ENCODE measurements at places on chromosomes 5 and 9.

DNA sequence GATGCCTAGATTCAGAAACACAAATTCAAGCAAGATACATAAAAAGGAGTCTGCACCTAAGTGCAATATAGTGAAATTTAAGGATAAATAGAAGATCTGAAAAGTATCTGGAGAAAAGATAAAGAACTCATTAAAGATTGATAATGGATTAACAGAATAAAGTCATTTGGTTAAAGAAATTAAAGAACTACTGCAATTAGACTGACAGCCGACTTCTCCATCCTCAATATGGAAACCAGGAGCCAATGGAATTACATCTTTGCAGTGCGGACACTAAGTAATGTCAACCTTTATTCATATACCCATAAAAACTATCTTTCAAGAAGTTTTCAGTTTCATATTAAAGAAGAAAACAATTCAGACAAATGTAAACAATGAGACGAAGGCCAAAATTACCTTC lies 81.0 kb downstream of the MRPL36 start:
- DNase-seq, result no peak

- no peak for DNase-seq
Measured at GRCh38 chr5:135557076-135557838, 21.5 kb upstream of the NEUROG1 start.

- DNase-seq, result no peak
Measured at GRCh38 chr9:90300611-90301276, 341.9 kb downstream of the DIRAS2 start.

- DNase-seq, result no peak
Measured at GRCh38 chr9:97271292-97271691, 36.2 kb upstream of the CCDC180 start.

DNA sequence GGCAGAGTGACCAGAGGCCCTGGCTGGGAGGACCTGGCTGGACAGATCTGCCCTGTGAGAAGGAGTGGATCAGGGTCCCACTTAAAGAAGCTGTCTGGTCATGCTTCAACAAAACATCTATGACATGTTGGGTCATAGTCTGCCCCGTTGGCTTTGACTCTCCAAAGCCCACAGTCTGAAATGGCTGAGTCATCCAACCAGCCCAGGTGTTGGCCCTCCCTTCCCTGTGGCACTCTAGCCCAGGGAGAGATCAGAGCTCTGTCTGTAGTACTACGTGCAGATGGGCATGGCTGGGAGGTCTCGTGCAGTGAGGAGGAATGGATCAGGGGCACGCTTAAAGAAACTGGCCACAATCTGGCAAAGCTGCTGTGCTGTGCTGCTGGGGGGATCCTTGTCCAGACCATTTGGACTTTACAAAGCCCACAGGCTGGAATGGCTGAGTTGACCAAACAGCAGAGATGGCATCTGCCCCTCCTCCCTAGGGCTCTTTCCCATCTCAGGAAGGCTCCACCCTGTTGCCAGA lies 206.1 kb downstream of the TUSC1 start:
- no peak for DNase-seq

DNA sequence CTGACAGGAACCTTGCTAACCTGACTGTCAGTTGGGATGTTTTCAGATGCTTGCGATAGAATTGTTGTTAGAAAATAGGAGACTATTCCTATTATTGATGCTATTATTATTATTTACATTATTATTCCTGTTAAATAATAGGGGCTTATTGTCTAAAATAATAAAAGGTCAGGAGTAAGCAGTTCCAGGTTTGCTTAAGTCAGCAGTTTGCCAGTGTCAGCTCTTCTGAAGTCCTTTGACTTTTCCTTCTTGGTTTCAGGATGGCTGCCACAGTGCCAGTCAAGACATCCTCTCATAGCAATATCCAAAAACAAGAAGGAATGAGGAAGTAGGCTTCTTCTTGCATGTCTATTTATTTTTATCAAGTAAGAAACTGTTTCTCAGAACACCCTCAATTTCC lies 141.7 kb upstream of the MARCHF11 start:
- DNase-seq, result no peak

GRCh38 chr9:14432666-14433350 lies 118.9 kb upstream of the NFIB start:
- no peak for DNase-seq

DNA sequence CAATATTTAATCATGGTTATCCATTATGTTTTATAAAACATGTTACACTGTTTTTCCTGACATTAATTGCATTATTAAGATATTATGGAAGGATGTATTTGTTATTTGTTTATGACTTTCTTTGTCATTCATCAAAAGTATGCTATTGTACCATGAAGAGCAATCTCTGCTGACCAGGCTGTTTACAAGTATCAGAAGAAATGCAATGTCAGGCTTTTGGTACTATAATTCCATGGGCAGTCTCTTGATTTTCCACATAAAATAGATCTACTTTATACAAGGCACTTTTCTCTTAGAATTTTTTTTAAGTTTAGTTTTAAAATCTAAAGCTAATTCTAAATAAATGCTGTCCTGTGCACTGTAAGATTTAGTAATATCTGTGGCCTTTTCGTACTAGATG lies 196.6 kb downstream of the COX7C start:
- no peak for DNase-seq

DNA sequence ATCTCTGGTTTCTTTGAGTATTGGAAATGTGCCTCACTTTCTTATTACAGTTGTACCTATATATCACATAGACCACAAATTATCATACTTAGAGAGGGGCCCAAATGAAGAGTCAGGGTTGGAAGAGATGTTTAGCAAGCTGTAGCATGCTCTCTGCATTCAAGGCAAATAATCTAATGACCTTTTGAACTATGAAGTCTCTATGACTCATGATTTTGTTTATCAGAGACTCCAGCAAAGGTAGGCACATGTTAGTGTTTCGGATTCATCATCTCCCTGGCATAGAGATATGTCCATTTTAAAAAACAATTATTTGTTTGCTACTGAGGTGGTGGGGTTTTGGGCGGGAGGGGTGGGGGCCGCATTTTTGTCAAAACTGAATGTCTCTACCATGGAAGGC lies 2000.1 kb downstream of the EFNA5 start:
- no peak for DNase-seq

DNA sequence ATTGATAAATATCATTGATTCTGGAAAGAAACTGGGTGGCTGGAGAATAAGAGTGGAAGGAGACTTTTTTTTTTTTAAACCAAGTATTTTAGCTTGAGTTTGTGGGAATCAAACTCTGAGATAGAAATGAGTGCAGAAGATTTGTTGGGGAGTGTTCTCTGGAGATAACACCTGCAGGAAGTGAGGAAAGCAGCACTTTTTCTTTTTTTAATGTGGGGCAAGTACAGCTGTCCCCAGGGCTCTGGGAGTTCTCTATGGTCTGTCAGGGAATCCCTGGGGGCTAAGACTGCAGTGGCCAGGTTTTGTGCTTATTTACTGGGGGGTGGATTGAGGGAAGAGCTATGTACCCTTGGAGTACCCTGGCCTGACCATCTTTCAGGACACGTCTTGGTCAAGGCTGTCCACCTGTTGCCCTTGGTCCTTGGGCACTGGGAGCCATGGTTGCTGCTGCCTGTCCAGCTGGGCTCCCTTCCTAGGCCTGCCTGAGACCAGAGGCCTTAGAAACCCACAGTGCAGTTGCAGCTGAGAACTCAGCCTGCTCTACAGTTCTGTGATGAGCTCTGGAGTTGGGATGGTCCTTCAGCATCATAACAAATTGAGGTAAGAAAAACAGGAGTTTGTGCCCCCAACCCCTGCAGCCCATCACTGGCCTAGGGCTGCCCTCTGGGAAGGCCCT lies 85.8 kb downstream of the PHAX start:
- DNase-seq, result no peak

DNA sequence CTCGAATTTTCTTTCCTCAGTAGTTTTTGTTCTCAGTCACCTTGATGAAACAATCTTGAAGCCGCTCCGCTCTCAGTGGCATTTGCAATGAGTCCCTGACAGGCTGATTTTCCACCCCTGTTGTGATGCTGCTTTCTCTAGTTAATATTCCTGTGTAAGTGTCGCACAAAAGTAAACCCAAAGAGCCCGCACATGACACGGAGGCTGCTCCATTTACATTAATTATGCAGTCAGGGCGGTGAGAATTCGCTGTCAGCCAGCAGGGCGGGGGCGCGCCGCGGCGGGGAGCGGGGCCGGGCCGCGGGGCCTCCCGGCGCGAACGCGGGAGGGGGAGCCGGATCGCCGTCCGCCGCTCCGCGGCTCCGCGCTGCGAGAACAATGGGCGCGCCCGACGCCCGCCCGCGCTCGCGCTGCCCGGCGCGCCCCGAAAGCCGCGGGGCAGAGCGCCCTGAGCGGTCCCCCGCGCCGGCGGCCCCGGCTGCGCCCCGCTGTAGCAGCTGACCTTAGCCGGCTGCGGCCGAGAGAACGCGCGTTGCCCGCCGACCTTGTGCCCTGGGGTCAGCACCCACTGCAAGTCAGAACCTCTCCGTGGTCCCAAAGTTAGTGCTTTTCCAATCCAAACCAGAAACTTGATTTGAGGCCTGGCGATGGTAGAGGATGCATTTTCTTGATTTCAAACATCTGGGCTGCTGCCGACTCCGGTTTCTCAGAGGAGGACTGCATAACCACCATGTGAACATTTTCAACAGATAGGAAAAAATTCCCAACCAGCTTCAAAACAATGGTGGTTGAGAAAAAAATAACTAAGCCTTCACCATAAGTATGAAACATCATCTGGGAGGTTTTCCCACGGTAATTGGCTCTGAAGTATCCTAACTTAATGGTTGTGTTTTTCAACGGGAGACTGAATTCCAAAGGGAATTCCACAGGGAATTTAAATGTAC lies 142.6 kb downstream of the PBX3 start:
- peak; percentile 20 for DNase-seq

DNA sequence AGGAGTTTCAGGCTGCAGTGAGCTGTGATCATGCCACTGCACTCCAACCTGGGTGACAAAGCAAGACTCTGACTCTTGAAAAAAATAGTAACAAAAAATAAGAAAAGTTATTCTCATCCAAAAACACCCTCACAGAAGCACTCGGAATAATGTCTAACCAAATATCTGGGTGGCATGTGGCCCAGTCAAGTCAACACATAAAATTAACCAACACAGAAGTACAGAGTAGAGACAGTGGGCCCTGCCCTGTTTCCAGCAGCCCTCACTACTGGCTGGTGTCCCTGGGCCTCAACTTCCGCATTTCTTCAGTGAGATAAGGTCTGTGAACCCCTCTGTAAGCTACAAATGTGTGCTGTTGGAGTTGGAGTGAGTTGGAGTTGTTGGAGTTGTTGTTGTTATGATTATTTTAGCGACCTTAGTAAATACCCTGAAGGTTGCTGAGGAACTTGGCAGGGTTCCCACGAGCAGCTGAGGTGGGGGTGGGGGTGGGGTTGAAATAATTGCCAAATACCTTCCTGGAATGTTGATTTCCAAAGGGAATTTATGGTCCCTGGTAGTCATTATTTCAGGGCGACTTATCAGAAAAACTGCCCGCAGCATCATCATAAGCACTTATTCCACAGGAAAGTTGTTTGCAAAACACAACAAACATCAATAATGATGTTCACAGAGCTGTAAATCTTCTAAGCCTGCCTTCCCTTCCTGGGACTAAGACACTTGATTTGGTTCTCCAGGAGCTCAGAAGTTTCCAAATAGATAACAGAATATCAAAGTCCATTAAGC lies 30.2 kb downstream of the C5orf15 start:
- no peak for DNase-seq

- DNase-seq, result no peak
Measured at GRCh38 chr5:181051841-181052671, 12.0 kb downstream of the BTNL9 start.

- DNase-seq, result no peak
Measured at GRCh38 chr9:78685471-78685870, 388.5 kb downstream of the PSAT1 start.

- DNase-seq, result no peak
Measured at GRCh38 chr5:32182463-32183063, 8.4 kb upstream of the GOLPH3 start.

DNA sequence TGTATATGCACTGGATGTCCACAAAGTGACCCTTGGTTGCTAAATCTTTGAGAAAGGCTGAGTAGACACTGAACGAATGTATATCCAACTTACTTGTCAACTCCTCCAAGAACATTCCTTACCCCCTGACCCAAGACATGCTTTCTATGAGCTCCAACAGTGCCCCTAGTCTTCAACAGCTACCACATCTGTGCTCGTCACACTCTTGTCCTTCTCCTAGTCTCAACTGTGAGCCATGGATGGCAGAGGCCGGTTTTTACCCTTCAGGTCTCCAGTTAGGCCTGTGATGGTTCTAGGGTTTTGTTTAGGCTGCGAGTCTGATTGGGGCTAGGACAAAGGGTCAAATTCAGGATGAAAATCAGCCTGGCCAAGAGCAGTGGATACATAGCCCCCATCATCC lies 19.0 kb upstream of the GPX3 start:
- no peak for DNase-seq

DNA sequence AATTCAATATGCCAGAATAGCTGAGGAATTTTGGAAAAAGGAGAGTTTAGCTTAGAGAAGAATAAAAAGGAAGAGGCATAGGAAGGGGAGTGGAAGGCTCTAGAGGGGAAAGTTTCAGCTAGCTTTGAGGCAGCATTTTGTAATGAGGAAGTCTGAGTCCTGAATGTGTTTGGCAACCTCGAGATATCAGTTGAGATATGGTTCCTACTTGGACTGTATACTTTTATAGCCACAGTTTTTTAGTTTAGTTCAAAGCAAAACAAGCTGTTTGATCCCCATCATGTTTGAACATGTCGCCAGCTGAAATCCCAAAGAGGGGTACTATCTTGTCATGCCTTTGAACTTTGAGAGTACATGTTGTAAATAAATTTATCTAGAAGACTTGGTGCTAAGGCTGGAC lies 559.0 kb upstream of the FTMT start:
- DNase-seq, result no peak

DNA sequence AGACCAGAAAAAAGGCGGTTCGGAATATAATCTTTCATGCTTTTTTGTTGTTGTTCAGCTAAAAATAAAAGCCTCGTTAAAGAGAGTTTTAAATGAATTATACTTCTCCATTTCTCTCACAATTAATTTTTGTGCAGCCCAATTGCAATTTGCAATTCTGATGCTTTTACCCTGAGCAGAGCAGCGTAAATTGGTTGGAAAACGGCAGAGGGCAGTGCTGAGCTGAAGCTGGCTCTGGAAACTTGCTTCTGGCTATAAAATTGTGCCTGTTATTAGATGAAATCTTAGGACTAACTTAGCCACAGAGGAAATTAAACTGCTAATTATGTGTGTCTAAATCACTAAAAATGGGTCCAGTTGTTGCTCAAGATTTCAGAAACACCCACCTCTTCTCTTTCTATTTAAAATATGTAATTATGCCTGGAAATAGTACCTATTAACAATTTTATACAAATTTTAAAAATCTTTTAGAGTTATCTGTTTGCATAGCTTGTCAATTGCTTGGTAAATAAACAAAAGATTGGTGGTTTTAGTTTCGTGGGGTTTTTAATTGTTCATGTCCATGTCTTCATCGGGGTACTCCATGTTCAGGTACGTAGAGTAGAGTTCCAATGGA lies 441.8 kb upstream of the TLE4 start:
- peak; percentile 2 for DNase-seq

GRCh38 chr9:134768709-134769351 lies 111.8 kb upstream of the FCN2 start:
- no peak for DNase-seq

- no peak for DNase-seq
Measured at GRCh38 chr5:72584466-72584865, 77.3 kb upstream of the ZNF366 start.

Data from T-helper 2 cell (primary cell).